H1 (cell line): ENCODE measurements at places on chromosomes 3 and 15.

DNA sequence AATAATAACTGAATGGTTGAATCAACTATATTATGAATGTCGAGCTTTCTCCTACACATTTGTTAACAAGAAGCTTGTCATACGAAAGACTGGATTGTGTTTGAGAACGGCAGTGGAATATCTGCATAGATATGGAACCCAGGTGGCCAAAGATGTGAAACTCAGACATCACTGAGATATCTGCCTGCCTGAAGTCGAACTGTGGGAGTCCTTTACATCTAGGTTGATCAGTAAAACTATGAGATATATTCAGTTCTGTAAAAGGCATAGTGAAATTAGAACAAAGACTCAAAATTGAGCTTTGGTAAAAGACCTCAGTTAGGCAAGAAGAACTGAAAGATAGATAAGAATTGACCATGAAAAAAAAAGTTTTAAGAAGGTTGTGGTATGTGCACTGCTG, 41.5 kb upstream of the TOP2B start:
- DNase-seq, result no peak

DNA sequence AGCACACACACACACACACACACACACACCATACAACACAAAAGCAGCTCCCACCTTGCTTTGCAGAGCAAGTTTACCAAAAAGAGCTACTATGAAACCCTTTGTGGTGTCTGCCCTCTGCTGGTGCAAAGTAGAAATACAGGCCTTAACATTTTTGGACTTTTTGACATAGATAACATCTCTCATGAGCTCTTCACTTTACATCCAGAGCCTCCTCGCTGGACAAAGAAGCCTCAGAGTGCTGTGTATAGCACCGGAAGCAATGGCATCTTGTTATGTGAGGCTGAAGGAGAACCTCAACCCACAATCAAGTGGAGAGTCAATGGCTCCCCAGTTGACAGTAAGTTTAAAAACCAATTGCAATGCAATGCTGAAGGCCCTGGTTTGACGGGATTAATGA, 157.9 kb downstream of the CHL1 start:
- no peak for DNase-seq

GRCh38 chr3:175316799-175317198, 457.7 kb downstream of the NAALADL2 start:
- DNase-seq, result no peak

- no peak for DNase-seq
Observed at GRCh38 chr3:119647843-119648575, 12.4 kb downstream of the POPDC2 start.
